ENCODE measurements at places on chromosomes 1 and 21. TPM values are rescaled to one million over a fixed set of nuclear protein-coding genes. Genes with fewer than 3 reads are reported as not detected.

DNA sequence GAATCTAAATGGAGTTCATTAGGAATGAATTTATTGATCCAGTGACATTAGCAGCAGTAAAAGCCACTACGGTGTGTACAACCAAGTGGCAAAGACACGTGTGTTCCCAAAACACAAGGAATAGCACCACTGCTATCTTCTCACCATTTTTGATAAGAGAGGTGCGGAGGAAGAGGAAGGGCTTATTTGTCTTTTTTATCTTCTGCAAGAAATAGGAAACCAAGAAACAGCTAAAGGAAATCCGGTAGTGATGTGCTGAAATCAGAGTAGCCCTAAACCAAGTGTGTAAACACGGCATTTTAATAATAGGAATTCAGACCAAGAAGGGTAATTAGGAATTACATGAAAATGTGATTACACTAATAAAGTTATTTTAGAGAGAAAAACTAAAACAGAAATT is 9.1 kb upstream of the SCYL3 start:
- DNase-seq = no peak

- DNase-seq = no peak
Measured at GRCh38 chr1:23239638-23240295, 22.5 kb upstream of the HTR1D start.

DNA sequence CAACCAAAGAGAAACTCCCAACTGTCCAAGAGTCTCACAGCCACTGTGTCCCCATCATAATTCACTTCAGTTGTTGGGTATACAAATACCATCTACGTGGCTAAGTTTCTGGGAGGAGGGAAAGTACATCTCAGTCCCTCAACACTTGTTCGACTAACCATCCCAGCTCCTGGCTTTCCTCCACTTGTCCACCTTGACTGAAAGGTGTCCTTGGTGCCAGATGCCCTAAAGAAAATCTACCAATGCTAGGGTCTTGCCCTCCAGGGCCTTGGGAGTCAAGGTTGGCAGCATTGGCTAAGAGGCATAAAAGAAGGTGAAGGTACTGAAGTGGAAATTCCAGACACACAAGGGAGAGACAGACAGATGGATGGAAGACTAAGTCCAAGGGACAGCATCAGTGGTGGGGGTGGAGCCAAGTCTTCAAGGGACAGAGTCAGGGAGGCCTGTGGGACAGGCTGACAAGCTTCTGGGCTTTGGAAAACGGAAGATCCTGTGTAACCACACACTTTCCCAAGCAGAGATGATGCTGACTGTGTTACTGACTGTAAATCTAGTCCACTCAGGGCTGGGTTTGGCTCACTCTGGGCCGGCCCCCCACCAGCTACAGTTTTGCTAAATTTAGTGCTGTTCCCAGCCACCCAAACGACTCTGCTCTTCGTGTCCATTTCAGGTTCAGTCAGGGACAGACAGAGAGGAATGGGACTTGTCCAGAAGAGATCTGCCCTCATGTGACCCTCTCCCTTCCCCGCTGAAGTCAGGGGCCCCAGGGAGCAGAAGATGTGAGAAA is 60.1 kb downstream of the CD34 start:
- no peak for DNase-seq

- no peak for DNase-seq
Measured at GRCh38 chr1:198696211-198696610, 57.4 kb downstream of the PTPRC start.

GRCh38 chr1:199591468-199591867 is 436.0 kb upstream of the NR5A2 start:
- no peak for DNase-seq

GRCh38 chr1:116724765-116725375 is 29.4 kb upstream of the CD2 start:
- DNase-seq = peak; percentile 40

DNA sequence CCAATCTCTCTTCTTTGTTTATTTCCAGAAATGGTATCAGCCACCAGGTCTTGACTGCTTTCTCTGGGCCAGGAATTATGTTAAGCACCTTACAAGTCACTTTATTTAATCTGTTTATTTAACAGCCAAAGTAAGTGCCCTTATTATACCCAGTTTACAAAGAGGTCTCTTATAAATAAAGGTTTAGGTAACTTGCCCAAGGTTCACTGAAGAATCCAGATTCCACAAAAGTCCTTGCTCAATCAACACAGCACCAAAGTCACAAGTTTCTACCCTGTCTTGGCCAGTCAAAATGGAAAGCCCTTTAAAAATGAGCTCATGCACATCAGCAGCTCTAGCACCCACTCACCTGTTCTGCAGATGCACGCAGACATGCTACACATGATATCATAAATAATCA is 28.0 kb upstream of the ATP1A1 start:
- DNase-seq = no peak

- no peak for DNase-seq
Measured at GRCh38 chr1:117622726-117623125, 16.9 kb downstream of the TENT5C start.

DNA sequence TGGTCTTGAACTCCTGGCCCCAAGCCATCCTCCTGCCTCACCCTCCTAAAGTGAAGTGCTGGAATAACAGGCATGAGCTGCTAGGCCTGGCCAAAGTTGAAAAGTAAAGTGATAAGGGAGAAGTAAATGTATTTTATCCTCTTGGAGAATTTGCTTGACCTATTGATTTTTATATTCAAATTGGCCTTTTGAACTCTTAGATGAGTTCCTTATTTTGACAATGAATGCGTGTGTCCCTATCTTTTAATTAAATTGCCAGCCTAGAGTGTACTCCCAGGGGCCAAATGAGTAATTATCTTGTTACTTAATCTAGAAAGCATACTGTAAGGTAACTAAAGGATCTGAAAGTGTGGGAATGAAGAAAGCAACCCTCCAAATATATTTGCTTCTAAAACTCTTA is 11.4 kb downstream of the RNF11 start:
- DNase-seq = no peak

DNA sequence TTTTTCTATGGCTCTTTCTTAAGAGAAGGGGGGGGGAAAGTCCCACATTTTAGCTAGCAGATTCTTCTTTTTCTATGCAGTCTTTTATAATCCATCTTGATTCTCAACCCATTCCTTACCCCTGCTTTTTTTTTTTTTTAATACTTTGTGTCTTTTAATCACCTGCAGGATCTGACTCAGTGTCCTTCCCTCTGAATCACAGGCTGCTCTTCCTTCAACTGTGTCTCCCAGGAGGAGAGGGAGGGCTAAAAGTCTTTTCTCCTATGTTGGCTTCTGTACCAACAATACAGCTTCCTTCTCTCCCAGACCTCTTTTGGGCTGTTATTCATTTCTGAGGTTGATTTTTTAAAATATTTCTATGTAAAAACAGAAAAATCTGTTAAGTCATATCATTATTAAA is 686.2 kb downstream of the ADGRL2 start:
- no peak for DNase-seq

GRCh38 chr1:95657248-95657647 is 423.2 kb downstream of the RWDD3 start:
- no peak for DNase-seq

DNA sequence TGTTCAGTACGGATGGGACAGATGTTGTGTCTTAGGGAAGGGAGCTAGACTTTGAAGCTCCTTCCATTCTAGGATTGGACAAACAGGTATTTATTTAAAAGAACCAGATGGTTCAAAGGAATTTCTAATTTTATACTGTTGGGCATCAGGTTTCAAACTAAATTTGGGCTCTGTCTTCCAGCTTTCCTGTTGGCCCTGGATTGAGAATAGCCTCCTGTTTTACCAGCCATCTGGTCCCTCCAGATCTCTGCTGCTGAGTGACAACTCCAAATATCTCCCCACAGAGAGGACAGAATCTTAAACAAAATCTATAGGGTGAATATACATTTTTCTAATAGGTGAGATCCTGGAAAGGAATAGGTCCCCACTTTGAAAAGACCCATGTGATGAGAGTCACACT is 52.5 kb upstream of the CNIH3 start:
- DNase-seq = no peak

SH2D2A gene
- not detected for total RNA-seq

ATAD3B gene
- 42.0 TPM for total RNA-seq

GRCh38 chr1:201655910-201656309 is 117.0 kb downstream of the NAV1 start:
- DNase-seq = no peak

GRCh38 chr1:77026135-77026534 is 158.9 kb downstream of the ST6GALNAC5 start:
- DNase-seq = no peak

RNU1-4 gene
- 3,957 TPM for total RNA-seq

DNA sequence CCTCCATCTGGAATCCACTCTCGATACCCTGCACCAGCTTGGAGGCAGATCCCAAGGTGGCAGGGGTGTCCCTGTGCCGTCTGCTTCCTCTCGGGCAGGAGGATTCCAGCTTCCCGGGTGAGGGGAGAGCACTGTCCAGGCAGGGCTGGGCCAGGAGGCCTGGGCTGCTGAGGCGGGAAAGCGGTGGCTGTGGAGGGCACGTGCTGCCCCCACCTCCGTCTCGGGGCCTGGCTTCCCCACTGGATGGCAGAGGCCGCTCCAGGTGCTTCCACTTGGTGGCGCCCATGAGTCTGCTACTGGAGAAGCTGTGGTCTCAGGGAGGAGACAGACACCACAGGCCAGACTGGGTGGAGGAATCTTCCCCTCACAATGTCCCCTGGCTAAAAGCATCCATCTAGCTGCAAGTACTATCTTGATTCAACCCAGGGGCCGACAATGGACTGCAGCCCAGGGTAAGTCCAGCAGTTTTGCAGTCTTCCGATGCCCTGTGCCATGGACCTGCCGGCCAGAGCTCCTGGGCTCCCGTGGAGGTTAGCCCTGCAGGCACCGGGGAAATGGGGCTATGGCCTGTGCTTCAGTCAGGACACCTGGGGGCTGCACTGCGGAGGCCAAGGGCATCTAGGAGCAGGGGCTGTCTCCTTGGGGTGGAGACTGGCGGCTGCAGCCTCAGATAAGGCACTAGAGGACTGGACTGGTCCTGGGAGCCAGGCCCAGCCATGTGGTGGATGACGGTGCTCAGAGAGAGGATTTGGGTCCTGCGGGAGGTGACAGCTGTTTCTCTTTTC is 41.3 kb upstream of the EIF4G3 start:
- DNase-seq = peak; percentile 48

DNA sequence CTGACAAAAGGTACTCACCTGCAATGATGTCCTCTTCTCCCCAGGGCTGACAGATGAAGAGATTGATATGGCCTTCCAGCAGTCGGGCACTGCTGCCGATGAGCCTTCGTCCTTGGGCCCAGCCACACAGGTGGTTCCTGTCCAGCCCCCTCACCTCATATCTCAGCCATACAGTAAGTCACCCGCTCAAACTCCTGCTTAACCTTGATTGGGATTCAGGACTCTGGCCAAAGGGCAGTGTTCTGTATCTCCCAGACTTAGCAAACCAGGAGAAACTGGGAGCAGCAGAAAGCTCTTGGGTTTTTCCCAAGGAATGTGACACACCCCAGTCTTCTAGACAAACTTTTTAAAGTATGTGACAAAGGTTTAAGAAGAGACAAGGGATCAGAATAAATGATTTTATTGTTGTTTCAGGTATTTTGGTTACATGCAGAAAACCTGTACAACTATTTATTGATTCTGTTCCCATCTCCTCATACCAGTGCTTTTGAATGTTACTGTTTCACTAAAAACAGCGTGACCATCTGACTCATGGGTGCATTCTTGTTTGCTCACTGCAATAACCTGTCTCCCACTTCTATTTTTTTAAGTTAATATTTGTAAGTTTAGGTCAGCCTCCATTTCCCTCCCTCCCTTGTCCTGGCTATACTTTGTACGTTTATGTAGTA is 124.6 kb downstream of the PEX14 start:
- DNase-seq = no peak

DNA sequence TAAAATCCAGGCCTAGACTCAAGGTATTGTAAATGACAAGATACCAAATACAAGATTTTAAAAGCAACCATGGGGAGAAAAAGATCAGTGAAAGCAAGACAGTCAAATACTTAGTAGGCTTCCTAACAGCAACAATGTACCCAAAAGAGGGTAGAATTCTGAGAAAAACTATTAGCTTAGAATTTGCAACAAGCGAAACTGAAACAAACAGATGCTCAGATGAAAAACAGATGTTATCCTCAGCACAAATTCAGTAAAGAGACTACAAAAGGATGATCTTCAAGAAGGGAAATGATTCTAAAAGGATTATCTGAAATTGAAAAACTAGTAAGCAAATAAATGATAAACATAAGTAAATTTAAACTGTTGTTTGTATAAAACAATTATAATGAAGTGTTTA is 40.0 kb downstream of the PDC start:
- DNase-seq = no peak

DNA sequence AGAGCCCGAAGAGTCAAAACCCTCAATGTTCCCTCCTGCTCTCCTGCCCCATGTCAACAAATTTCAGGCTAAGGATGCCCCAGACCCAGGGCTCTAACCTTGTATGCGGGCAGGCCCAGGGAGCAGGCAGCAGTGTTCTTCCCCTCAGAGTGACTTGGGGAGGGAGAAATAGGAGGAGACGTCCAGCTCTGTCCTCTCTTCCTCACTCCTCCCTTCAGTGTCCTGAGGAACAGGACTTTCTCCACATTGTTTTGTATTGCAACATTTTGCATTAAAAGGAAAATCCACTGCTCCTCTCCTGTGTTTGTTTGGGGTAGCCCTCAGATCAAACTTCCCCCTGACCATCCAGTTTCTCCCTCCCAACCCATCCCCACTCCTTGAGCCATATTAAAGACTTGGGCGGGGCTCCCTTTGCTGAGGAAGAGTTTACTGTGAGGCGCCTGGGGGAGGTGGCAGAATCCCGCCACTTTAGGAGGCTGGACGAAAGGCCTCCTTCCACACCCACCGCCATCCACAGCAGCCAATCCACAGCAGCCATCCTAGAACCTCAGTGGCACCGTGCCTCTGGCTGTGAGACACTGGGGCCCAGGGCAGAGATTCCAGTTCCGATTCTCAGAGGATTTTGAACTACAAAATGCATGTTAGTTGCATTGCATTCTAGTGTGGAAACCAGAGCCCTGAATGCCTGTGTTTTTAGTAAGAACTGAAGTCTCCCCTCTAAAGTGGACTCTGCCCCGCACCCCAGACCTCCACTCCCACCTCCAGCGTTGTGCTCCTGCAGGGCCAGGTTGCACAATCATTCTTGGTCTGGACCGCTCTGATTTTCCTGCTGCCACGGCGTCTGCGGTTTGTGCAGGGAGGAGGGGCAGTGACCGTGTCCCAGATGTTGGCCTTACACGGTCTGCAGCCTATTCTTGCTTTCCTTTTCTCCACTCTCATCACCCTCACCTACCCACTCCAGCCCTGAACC is 3.0 kb downstream of the OLFML3 start:
- no peak for DNase-seq

DNA sequence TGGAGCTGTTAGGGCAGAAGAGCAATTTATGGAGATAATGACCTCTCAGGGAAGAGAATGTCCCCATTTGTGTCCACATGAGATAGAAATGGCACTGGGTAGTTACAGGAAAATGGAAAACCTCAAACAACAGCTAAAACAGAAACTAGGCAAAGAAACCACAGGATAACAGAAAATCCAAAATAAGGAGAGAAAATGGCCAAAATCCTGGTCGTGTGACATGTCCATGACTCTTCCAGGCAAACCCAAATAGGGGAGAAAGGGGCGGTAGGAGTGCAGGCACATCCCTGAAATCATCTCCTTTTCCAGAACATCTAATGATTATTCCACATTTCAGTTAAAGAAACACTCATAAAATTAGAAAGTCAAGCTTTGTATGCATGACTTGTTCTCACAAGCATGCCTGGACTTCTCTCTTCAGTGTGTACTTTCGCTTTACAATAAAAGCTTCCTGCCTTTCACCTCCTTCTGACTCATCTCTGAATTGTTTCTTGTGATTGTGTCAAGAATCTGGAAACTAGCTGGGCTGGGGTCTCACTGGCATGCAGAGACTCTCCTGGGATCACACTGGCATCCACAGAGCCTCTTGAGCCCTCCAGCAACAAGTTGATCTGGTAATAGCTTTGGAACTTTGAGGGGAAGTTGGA is 171.4 kb upstream of the ZP4 start:
- DNase-seq = no peak

Data from progenitor cell of endocrine pancreas (in vitro differentiated cells).